Cerebellar nuclear complex (tissue), 1 donor: ENCODE measurements at places on chromosomes 5 and 9.

DNA sequence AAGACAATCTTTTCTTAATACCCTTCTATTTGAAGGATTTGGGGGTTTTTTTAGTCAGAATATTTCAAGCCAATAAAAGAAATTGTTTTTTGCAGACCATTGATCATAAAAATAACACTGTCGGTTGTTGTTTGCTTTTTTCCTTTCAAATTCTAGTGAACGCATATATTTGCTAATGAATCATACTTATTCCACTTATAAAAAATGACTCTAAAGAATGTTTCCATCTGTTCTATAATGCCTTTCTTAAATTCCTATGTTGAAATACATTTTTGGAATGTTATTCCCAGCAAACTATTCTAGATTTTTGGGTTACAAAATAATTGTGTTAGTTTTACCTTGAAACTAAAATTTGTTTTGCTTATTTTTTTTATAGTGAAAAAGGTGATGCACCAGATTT lies 32.2 kb downstream of the CWC27 start:
- DNase-seq, result no peak

- no peak for DNase-seq
These were observed 60.1 kb downstream of the MAT2B start for GRCh38 chr5:163565492-163565891.

- DNase-seq, result no peak
These were observed 181.9 kb downstream of the FGF18 start for GRCh38 chr5:171601266-171601881.

DNA sequence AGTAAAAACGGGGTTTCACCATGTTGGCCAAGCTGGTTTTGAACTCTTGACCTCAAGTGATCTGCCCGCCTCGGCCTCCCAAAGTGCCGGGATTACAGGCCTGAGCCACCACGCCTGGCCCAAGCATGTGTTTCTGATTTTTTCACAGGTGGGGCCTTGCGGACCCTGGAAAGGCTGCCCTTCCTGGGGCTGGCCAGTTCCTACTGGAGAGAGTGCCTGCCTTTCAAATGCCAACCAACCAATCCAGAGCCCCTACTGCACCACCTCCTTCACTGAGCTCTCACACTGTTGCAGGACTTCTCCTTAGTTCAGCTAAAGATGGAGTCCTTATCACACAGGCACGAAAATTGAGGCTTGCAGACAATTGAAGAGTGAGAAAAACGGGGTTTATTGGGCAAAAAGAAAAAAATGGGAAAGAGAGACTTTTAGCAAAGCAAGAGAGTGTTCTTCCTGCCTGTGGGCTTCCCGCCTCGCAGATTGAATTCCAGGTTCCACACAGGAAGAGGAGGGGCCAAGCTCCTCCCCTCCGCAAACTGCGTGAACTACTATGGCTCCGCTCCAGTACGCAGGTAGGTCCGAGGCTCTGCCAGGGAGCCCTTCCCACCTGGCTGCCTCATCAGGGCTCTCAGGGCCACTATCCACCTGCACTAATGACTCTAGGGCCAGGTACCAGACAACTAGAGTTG lies 8.3 kb upstream of the CMBL start:
- no peak for DNase-seq

DNA sequence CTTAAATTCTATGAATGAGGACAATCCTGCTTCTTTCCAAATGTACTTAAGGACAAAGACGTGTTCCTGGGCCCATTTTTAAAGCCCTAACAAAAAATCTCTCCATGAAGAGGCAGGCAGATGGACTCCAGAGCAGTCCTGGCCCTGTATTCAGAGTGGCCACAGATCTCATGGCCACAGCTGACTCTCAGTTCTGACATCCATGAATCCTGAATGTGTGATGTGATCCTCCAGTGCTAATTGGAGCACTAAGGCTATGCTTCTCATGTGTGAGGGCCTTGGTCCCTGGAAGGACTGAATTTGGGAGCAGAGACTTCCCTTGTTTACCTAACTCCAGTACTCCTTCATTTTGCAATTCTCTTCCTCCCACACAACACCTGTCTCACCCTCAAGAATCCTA lies 373.0 kb downstream of the AGTPBP1 start:
- DNase-seq, result no peak

DNA sequence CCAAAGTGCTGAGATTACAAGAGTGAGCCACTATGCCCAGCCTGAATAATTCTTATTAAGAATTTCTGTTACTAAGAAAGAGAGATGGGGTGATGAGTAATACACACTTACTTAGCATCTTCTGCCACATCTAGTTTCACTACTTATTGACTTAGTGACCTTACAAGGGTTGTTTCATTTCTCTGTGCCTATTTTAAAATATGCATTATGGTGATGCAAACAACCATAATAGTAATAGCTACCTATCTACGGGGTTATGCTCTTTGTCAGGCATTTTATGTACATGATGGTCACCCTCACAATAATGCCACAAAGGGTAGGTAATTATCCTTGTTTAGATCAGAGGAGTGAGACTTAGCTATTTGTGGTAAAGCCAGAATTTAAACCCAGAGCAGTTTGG lies 499.0 kb upstream of the SGCD start:
- no peak for DNase-seq

- no peak for DNase-seq
These were observed 3.2 kb upstream of the BAAT start for GRCh38 chr9:101387871-101388506.

- DNase-seq, result no peak
These were observed 133.5 kb upstream of the DAP start for GRCh38 chr5:10894445-10895054.

DNA sequence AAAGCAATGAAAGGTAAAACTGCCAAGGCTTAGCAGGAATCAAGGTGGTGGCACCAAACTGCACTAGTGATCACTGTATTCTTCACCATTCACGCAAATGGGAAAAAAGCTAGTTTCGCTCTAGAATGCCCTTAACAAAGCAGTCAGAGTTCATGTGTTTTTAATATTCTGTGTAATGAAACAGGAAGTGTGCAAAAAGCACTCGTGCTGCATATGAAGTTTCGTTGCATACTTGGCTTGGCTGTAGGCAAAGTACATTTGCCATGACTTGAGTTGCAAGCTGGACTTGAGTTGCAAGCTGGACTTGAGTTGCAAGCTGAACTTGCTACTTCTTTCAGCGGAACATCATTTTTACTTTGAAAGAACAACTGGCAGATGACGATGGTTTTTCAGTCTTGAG lies 55.4 kb downstream of the FOXI1 start:
- no peak for DNase-seq
